ENCODE measurements at places on chromosomes 13 and 19.

DNA sequence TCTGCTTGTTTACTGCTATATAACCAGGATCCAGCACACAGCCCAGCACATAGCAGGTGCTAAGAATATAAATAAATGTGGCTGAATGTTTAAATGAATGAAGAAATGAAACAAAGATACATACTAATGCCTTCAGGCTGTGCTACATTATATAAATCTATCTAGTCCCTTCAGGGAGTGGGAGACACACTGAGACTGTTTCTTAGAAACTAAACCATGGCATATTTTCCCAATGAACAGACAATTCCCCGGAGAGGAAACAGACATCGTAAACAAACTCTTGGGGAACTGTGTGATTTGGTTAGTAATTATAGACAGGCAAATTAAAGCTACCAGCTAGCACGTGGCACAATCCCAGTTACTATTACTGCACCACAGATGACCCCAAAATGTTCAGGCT, 9.7 kb upstream of the FEM1A start:
- no peaks in the 10 kb centered on the region for H3K4me1 ChIP-seq
- H3K4me3 ChIP-seq = no peak overlapping the region
- no peaks in the 10 kb centered on the region for H3K36me3 ChIP-seq
- no peak for DNase-seq
- no peaks in the 10 kb centered on the region for H3K27me3 ChIP-seq
- H3K27ac ChIP-seq = no peak overlapping the region

- no peaks in the 10 kb centered on the region for H3K27me3 ChIP-seq
- H3K27ac ChIP-seq = no peak overlapping the region
- no peak overlapping the region for H3K4me3 ChIP-seq
- no peaks in the 10 kb centered on the region for H3K36me3 ChIP-seq
These were observed 1411.5 kb downstream of the SLITRK5 start for GRCh38 chr13:89082623-89083022.

DNA sequence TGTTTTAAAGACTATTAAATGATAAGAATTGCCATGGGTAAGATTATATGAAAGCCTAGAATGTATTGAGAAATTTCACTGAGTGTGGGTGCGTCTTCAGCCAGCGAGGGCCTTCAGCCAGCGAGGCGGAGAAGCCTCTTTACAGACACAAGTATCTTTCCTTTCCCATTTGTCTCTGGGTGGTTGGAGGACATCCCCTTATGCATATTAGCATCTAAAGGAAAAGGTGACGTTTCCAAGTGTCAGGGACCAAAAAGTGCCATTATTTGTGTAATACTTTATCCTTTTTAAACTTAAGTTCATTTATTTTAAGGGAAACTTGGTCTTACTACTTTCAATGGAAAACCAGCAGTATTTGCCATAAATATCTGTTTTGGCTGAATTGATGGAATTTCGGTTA, 22.2 kb downstream of the SMARCA4 start:
- no peaks in the 10 kb centered on the region for H3K4me1 ChIP-seq
- no peak overlapping the region for H3K27ac ChIP-seq
- H3K36me3 ChIP-seq = peaks cover 10% of the 10 kb centered on the region
- no peak for DNase-seq

DNA sequence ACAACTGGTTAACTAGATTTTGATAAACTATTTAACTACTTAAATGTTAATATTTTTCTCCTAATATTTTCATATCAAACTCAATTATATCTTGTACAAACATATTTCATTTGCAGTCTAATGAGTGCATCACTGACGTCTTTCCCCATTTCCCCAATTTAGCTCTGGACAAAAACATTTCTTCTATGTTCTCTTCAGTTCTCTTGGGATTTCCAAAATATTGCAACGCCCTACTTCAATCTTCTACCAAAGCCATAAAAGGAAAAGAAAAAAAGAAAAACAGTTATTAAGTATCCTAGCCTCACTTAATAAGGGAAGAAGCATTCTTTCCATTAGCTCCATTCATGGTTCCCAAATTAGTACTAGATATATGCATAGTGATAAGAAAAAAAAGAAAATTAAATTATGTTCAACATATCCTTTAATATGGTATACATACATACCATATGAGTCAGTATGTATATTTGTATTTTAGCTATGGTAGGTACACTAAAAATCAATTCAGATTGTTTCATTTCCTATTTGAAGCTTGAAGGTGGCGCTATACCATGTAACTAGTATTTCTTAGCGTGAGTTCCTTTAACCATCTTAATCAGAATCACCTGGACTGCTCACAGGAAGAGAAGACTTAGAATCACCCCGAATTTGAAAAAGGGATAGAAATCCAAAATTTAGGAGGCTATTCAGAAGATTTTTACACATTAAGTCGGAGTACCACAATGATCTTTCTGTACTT, 9.9 kb downstream of the FBXL3 start:
- DNase-seq = no peak
- H3K27ac ChIP-seq = no peak overlapping the region
- H3K4me1 ChIP-seq = peaks cover 29% of the 10 kb centered on the region
- H3K27me3 ChIP-seq = no peaks in the 10 kb centered on the region

GRCh38 chr13:51221674-51222036, 543 bp upstream of the FAM124A start:
- no peaks in the 10 kb centered on the region for H3K36me3 ChIP-seq
- no peak for DNase-seq
- H3K4me1 ChIP-seq = no peaks in the 10 kb centered on the region
- peaks cover 24% of the 10 kb centered on the region for H3K27me3 ChIP-seq

GRCh38 chr13:32824675-32825074, 191.5 kb upstream of the KL start:
- no peak overlapping the region for H3K4me3 ChIP-seq
- no peak overlapping the region for H3K27ac ChIP-seq
- no peaks in the 10 kb centered on the region for H3K27me3 ChIP-seq
- DNase-seq = no peak

Measured in CD8-positive, alpha-beta memory T cell (primary cell).